ENCODE measurements at places on chromosomes 4 and X. TPM values are rescaled to one million over a fixed set of nuclear protein-coding genes. Genes with fewer than 3 reads are reported as not detected.

Gene ALAS2
- not detected for total RNA-seq

Gene CT45A10
- total RNA-seq, result 0.38 TPM

Gene MAGEB2
- not detected for total RNA-seq

Gene NXT2
- 8.8 TPM for total RNA-seq

Gene CT45A5
- not detected for total RNA-seq

Gene LDOC1
- 83.3 TPM for total RNA-seq

Gene FAM47A
- total RNA-seq, result not detected

Gene RBM47
- total RNA-seq, result 23.2 TPM

Gene ETDA
- total RNA-seq, result not detected

Gene DNAAF6
- total RNA-seq, result not detected

Gene MAOA
- 0.80 TPM for total RNA-seq

Gene AFP
- 2.2 TPM for total RNA-seq

Gene SLC2A9
- 0.19 TPM for total RNA-seq

Gene CXCL1
- 9.1 TPM for total RNA-seq

Gene SPP1
- 151 TPM for total RNA-seq

Gene CLCN5
- 2.2 TPM for total RNA-seq

Gene VCX3A
- not detected for total RNA-seq

Gene ZNF732
- total RNA-seq, result not detected

Gene GPRASP3
- total RNA-seq, result 4.0 TPM

Gene TMEM154
- total RNA-seq, result 0.17 TPM

Gene CHRDL1
- 0.06 TPM for total RNA-seq

Gene CT45A9
- total RNA-seq, result not detected

Gene ZGRF1
- total RNA-seq, result 3.1 TPM

Measured in A549 treated with CORT108297 at 1 μM for 4 hours (cell line).